ENCODE measurements at places on chromosomes 5 and 9. TPM values are rescaled to one million over a fixed set of nuclear protein-coding genes. Genes with fewer than 3 reads are reported as not detected.
A peak's percentile ranks its signal among the peaks of the same experiment; 100 is the strongest.

DNA sequence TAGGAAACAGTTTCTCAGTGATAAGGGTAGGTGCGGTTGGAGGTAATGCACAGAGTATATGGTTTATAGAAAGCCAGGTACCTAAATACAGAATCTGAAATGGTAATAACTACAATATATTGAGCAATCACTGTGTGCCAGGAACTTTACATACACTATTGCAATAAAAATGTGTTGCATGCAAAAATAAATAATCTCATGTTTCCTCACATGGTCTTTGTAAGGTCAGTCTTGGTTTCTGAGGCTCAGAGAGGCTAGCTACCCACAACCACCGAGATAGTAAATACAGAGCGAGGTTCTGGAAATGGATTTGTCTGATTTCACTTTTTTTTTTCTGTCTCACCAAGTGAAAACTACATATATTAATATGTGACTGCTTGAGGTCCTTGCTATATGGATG lies 128.9 kb downstream of the CAMK4 start:
- no peak for DNase-seq

GRCh38 chr5:55052383-55052931 lies 28.4 kb downstream of the GZMK start:
- no peak for DNase-seq

The SAXO1 gene
- polyA plus RNA-seq = not detected

DNA sequence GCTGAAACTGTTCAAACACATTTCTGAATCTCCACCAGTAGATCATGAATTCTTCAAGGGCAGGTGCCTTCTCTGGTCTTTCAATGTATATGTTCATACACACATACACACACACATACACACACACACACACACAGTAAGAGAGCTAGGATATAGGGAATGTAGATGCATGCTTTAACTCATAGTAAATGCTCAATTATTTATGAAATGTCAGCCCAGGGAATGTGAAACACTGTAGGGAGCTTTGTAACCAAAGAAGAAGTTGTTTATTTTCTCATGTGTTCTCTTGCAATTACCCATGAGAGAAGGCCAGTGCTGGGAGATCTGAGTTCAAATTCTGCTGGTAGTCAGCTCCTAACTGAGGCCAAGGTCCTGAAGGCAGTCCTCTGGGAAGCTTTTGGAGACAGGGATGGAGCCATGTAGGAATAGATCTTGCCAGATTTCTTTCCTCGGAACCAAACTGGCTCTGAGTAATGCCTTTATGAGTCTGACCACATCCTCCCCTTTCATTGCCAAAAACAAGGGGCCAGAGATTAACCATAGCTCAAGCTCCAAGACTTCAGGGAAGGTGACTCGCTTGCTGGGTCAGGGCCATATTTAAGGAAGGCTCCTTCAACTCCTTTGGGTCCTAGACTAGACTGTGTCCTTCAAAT lies 487.0 kb upstream of the TNC start:
- peak; percentile 90 for DNase-seq

DNA sequence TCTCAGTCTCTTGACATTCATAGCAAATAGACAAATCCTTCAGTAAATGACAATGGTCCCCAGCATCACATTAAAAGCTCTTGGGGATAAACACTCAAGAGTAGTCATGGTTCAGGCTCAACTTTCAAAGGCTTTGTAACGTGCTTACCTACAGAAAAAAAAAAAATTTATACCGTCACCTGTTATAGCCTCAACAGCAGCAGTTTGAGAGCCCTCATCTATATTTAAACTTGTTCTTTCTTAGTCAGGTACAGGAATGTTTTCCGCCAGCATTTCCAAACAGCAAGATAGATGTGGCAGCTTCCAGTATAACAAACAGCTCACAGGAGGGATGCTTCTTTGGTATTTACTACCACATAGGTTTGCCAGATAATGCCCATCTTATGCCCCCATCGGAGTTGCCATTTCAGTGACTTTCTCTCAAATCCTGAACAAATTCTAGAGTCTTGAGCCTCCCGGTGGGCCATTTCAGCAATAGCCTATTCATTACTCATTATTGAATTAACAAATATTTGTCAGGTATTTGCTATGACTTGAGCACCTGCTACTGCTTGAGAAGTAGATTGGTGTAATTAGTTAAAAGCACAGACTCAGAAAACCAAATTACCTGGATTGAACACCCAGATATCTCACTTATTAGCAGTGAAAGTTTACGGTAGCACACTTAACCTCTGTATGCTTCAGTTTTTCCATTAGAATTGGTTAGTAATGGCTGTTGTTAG lies 470.0 kb downstream of the EBF1 start:
- DNase-seq = no peak

The IFNA21 gene
- polyA plus RNA-seq = not detected

- DNase-seq = no peak
Observed at GRCh38 chr9:96158147-96158546, 143.8 kb downstream of the HSD17B3 start.

GRCh38 chr9:110307191-110307590 lies 30.5 kb downstream of the TXNDC8 start:
- DNase-seq = no peak

The IFNK gene
- polyA plus RNA-seq = not detected

DNA sequence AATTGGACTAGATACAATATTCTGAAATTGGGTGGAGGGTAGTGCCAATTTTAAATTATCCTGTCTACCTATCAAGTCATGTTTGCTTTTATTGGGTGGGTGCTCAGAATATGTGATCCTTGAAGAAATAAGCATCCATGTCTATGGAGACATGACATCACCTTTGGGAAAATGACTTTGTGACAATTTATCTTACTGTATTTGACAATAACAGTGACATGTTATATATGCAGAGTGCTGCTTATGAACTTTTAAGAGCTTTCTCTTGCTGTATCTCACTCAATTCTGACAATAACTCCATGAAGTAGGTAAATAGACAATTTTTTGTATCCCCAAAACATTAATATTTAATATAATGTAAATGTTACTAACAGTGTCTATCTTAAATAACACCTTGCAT lies 15.1 kb upstream of the ACTBL2 start:
- no peak for DNase-seq

- DNase-seq = no peak
Observed at GRCh38 chr5:176360894-176361436, 599 bp downstream of the KIAA1191 start.

DNA sequence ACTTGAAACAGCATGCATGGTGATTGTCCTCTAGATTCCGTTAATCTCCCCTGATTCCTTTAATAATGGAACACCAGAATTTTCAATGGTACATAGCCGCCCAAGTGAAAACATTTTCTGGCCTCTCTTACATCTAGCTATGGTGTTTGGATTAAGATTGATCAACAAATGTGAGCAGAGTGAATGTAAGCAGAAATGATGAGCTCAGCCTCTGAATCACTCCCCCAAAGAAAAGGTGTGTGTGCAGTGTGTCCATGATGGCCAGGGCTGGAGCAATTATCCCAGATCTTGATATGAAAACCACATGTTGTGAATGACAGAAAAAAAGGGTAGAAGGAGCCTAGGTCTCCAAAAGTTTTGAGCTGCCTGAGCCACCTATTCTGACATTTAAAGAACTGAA lies 55.3 kb downstream of the OR2K2 start:
- DNase-seq = no peak

DNA sequence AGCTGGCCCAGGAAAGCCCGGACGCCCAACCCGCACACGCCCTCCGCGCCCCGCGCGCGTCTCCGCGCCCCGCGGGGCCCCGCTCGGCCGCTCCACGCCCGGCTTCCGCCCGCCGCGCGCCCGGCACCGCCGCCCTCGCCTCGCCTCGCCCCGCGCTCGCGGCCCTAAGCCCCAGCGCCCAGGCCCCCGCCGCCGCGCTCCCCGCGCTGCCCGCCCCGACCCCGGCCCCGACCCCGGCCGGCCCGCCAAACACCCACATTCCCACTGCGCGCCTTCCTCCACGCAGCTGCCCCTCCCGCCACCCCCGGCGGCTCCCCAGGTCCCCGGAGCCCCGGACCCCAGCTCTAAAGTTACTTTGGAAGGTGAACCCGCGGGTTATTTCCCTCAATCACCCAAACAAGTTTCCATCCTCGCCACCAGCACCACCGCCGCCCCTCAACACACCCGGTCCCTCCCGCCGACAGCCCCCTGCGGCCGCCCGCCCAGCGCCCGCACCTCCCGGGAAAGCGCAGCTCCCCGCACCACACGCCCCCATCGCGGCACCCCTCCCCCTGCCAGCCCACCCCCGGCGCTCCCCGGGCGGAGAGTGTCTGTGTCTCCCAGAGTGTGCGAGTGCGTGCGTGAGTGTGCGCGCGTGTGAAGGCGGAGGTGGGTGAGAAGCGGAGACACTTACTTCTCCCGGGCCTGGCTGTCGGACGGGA lies 439 bp downstream of the SSBP2 start:
- DNase-seq = no peak

GRCh38 chr9:111178331-111179055 lies 140.2 kb upstream of the LPAR1 start:
- DNase-seq = peak; percentile 95

The BAAT gene
- not detected for polyA plus RNA-seq

DNA sequence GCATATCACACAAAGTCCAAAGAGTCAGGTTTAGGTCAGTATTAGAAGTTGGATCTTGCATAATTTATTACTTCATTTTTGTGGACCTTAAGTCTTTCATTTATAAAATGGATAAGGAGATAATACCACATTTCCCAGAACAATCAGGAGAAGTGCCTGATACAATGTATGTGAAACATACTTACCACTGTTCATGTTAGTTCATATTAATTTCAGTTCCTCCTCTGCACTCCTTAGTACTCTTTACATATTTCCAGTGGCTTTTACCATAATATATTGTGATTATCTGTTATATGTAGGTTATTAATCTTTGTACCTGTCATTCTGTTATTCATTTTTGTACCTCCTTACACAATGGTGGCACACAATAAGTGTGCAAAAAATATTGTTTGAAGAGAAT lies 214.4 kb downstream of the ARL15 start:
- no peak for DNase-seq

DNA sequence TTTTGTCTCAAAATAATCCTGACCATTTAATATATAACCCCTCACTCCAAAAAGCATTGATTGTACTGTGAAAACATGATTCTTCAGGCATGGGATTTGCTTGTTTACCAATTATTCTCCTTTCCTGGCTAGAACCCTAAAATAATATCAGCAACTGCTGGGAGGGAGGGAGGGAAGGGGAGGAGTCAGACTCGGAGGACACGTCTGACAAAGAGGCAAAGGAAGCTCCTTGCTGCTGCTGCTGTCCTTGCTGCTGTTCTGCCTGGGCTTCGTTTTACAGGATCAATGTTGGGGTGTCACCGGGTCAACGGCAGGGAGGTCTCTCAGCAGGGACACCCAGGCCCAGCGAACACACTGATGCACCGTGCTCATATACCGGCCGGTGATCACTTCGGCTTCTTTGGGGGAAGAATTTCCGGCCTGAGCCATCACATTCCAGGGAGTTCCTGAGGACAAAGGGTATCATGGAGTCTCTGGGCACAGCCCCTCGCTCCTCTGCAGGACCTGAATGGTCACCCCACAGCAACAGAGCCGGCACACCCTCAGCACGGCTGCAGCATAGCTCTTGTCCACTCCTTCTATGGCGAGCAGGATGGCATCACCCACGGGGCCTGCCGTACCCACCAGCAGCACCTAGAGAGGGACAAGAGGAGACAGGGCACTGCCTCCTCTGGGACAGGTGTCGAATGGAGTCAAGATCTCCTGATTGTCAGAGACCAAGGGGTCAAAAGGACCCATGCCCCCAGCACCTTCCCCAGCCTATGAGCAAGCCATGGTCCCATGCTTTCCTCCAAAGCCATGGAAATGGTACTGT lies 27.9 kb downstream of the MED10 start:
- DNase-seq = no peak

The ACTBL2 gene
- 0.07 TPM for polyA plus RNA-seq

The PTPA gene
- polyA plus RNA-seq = 171 TPM

DNA sequence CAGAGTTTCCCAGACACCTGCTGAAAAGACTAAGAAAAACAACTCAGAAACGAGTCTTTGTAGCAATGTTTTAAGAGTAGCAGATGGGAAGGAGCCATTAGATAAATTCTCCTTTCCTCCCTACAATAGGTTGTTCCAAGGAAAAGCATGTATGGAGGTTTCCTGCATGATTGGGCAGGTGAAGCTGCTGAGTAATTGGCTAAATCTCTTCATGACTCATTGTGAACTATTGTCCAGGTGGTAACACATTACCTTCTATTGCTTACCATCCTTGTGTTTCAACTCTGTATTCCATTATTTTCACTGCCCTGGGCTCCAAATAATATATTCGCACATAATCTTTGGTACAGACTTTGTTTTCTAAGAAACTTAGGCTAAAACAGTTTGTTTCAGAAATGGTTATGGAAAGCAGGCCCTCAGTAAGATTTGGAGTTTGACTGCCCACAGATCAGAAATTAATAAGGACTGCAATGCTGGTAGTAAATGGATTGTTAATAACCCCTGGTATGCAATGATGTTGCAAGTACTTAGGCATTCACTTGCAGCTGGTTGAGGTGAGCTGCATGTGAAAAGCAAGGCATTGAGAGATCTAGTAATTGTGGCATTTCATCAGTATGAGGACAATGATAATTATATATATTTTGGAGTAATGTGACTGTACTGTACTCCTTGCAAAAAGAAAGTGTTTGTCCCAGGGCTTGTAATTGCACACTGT lies 281.4 kb upstream of the VLDLR start:
- no peak for DNase-seq

DNA sequence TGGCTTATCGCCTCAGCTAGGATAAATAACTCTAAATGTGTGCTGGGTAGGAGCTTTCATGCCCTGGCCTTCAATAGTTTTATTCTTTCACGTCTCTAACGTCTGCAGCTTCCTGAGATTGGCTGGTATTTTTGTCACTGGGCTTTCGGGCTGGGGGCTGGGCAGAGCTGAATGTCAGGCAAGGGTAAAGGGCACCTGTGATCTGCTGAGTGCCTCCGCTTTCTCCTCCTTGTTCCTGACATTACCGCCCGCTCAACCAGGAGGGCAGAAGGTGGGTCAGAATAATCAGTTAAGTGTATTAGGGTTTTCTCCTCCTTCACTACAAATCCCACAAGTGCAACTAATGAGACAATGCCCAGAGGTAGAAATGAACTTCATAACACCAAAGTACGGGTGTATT lies 216.6 kb downstream of the TSSK1B start:
- no peak for DNase-seq

GRCh38 chr9:99593610-99594009 lies 228.1 kb upstream of the NR4A3 start:
- no peak for DNase-seq

- DNase-seq = no peak
Observed at GRCh38 chr9:33297432-33297831, 7.1 kb downstream of the NFX1 start.

DNA sequence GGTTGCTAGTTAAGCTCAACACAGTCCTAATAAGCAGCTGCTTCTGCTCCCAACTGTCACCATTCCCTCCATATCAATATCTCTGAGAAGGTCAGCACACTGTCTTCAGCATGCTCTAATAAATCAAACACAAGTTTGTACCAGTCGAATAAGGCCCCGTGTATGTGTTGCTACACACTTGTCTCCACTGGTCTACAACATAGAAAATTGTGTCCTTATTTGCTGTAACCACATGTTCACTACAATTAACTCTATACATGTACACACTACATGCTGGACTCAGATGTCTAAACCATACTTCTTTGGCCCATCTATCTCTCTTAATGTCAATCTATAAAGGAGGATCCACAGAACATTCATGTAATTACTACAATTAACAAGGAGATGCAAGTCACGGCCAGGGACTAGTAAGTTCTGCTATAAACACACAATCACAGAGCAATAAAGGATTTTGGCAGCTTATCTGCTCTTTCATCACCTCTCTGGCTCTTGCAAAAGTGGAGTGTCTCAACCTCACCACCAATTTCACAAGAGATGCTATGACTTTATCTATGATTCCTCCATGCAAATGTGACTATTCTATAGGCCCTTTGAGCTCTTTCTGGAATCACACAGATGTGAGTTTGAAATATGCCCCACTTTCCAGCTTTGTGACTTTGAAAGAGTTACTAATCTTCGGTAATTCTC lies 143.9 kb downstream of the SEMA5A start:
- no peak for DNase-seq
